Adrenal gland (tissue), 19 donors: ENCODE measurements at places on chromosomes 1 and 21. TPM values are rescaled to one million over a fixed set of nuclear protein-coding genes. Genes with fewer than 3 reads are reported as not detected.

DNA sequence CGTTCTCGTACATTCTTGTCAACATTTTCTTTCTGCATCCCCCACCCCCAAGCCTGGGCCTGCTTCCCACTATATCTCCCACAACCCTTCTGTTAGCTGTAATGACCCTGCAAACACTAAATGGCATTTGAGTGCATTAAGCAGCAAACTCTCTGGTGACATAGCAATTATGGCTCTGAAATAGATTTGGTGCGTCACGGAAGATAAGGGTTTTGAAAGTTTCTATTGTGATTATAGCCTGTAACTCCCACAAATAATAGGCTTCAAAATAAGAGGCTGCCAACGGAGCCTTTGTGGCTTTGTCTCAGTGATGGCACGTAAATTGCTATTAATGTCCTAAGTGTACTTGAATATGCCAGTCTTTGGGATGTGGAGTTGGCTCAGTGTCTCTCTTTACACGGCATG lies 277.6 kb downstream of the PBX1 start:
- H3K27me3 ChIP-seq, result no peaks in the 10 kb centered on the region
- H3K4me3 ChIP-seq, result no peak overlapping the region
- DNase-seq, result no peak
- H3K4me1 ChIP-seq, result no peaks in the 10 kb centered on the region

DNA sequence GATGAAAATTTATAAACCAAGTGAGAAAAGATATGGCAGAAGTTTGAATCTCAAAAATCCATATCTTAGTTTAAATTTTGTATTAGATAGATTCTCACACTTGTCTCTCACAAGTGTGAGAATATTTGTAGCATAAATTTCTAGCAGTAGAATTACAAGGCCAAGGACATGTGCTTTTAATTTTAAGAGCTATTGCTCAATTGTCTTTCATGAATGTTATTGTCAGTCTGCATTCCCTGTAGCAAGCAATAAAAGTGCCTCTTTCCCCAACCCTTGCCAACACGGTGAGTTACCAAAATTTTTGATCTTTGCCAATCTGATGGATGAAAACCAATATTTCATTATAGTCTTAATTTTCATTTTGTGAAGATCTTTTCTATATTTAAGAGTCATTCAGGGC lies 64.0 kb downstream of the CTH start:
- no peaks in the 10 kb centered on the region for H3K36me3 ChIP-seq
- H3K27ac ChIP-seq, result no peak overlapping the region
- no peaks in the 10 kb centered on the region for H3K4me1 ChIP-seq
- no peaks in the 10 kb centered on the region for H3K27me3 ChIP-seq
- no peak overlapping the region for H3K4me3 ChIP-seq
- no peak for DNase-seq

GRCh38 chr1:206589206-206589605 lies 23.1 kb downstream of the EIF2D start:
- peaks cover 50% of the 10 kb centered on the region for H3K4me1 ChIP-seq
- H3K36me3 ChIP-seq, result peaks cover 65% of the 10 kb centered on the region
- H3K27ac ChIP-seq, result peak overlapping the region; percentile 54
- H3K27me3 ChIP-seq, result no peaks in the 10 kb centered on the region

- no peaks in the 10 kb centered on the region for H3K27me3 ChIP-seq
- no peak overlapping the region for H3K4me3 ChIP-seq
Measured at GRCh38 chr1:211473823-211474222, 18.1 kb downstream of the RD3 start.

GRCh38 chr1:61459345-61459744 lies 265.6 kb downstream of the TM2D1 start:
- no peak overlapping the region for H3K4me3 ChIP-seq
- no peak overlapping the region for H3K27ac ChIP-seq
- H3K27me3 ChIP-seq, result no peaks in the 10 kb centered on the region
- no peaks in the 10 kb centered on the region for H3K36me3 ChIP-seq
- no peaks in the 10 kb centered on the region for H3K4me1 ChIP-seq
- no peak for DNase-seq

The SAMSN1 gene
- 7.6 TPM for total RNA-seq

DNA sequence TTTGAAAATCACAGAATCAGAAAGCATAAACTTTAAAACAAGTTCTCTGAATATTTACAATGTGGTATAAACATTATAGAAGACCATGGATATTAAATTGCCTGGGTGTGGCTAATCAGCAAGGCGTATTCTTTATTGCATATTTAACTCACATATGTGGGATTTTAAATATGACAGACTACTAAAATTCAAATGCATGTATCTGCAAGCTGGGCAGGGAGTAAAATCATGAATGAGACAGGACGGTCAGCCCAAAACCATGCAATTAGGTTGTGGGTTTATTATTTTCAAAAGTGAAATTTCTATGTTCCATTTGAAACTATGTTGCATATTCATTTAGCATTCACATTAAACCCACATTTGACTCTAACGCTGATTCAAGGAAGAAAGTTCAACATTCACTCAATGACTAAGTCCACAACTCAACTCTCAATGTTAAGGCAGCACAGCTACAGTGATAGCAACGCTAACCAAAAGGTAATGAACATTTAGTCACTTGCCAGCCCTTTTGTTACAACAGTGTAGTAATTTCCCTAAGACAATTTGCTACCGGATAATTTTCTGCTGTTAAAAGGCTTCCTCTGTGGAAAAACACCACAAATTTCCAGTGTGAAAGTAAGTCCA lies 6.3 kb upstream of the SYNJ1 start:
- DNase-seq, result no peak

- H3K27me3 ChIP-seq, result no peaks in the 10 kb centered on the region
- H3K27ac ChIP-seq, result peak within 1 kb of the TSS; percentile 87
- H3K4me3 ChIP-seq, result no peak within 1 kb of the TSS
Measured at GRCh38 chr1:19643602-19644394, at the start of gene NBL1. TSS of gene NBL1 (plus strand) at chr1:19644311. CDS start at chr1:19655031, 10,720 bp downstream.

GRCh38 chr1:226976978-226977642 lies 37.0 kb downstream of the COQ8A start:
- DNase-seq, result no peak
- H3K36me3 ChIP-seq, result peaks cover 50% of the 10 kb centered on the region
- H3K4me3 ChIP-seq, result no peak overlapping the region
- peaks cover 52% of the 10 kb centered on the region for H3K4me1 ChIP-seq
- H3K27me3 ChIP-seq, result no peaks in the 10 kb centered on the region

- H3K4me3 ChIP-seq, result no peak overlapping the region
- H3K27ac ChIP-seq, result no peak overlapping the region
- no peaks in the 10 kb centered on the region for H3K4me1 ChIP-seq
- H3K36me3 ChIP-seq, result peaks cover 72% of the 10 kb centered on the region
- no peaks in the 10 kb centered on the region for H3K27me3 ChIP-seq
- no peak for DNase-seq
Measured at GRCh38 chr1:55071477-55071876, 32.1 kb downstream of the PCSK9 start.

DNA sequence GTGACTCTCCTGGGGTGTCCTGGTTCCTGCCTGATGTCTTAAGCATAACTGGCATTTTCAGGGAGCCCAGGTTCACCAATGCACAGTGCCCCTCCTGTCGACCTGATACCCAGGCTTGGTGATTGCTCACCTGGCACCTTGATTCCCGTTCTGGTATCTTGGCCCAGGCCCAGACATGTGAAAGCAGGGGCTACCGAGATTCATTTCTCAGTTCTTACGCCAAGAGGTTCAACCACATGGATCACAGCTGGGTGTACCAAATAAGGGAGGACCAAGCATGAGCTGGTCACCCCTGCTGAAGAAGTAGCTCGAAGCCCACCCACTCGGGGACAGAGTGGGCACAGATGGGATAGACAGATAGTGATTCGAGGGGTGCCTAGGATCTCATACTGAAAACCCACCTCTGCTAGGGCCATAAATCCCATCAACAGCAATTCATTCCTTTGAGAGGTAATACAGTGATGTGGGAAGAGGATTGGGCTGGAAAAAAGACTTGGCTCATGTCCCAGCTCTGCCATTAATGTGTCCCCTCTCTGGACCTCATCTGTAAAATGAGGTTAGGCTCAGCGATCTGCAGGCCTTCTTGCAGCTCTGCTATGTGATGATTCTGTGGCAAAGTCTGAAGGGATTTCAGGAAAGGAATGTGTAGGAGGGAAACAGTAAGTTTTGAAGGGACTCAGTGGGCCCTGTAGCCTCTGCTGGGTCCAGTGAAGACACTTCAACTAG lies 2.7 kb downstream of the EPHX1 start:
- no peak for DNase-seq
- no peaks in the 10 kb centered on the region for H3K27me3 ChIP-seq
- H3K36me3 ChIP-seq, result no peaks in the 10 kb centered on the region
- H3K4me1 ChIP-seq, result peaks cover 69% of the 10 kb centered on the region

The DIO1 gene
- 0.11 TPM for total RNA-seq

The CD48 gene
- 1.4 TPM for total RNA-seq

DNA sequence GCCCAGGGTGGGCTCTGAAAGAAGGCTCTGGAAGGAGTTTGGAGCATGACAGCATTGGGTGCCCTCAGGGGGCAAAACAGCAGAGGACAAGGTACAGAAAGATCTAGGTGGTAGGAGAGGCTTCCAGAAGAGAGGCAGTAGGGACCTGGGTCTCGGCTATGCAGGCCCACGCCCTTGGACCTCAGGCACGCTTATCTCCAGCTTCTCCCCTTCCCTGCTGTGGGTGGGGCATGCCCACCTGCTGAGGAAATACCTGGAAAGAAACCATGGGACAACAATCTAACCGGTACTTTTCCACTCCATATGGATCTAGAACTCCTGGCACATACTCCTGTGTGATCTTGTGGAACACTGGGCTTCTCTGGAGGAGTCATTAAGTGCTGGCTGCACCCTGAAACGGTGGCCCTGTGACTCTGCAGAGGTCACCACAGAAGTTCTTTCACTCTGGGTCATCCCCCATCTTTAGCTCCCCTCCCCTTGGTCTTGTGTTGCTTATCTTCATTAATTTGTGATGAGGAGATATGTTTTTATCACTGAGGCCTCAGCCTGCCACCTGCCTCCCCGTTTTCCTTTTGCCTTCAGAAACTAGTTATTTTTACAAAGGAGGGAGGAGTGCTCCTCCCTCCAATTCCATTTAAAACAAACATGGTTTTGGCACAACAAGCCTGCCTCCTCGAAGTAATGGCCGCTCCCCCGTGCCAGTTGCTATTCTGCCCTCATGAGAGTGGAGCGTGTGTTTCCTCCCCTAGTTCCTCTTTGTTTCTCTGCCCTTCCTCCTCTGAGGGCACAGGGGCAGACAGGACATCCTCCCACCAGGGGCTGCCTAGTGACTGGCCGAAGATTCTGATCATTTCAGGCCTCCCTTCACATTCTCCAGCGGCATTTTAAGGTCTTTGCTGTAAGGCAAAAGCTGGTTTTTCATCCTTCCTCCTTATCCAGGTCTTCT lies 78.0 kb upstream of the ATP5PO start:
- H3K27ac ChIP-seq, result no peak overlapping the region
- H3K4me3 ChIP-seq, result no peak overlapping the region
- H3K36me3 ChIP-seq, result no peaks in the 10 kb centered on the region

- no peak for DNase-seq
- H3K27ac ChIP-seq, result no peak overlapping the region
- H3K27me3 ChIP-seq, result no peaks in the 10 kb centered on the region
- H3K4me1 ChIP-seq, result no peaks in the 10 kb centered on the region
- H3K36me3 ChIP-seq, result no peaks in the 10 kb centered on the region
- no peak overlapping the region for H3K4me3 ChIP-seq
Measured at GRCh38 chr1:30606166-30606565, 117.2 kb downstream of the MATN1 start.

The MYOG gene
- not detected for total RNA-seq

- no peak for DNase-seq
- no peaks in the 10 kb centered on the region for H3K27me3 ChIP-seq
- H3K4me3 ChIP-seq, result no peak overlapping the region
- H3K4me1 ChIP-seq, result peaks cover 6% of the 10 kb centered on the region
Measured at GRCh38 chr1:145710291-145711027, 3.3 kb upstream of the PDZK1 start.
